RWPE1 (cell line): ENCODE measurements at places on chromosomes 12 and 14.

DNA sequence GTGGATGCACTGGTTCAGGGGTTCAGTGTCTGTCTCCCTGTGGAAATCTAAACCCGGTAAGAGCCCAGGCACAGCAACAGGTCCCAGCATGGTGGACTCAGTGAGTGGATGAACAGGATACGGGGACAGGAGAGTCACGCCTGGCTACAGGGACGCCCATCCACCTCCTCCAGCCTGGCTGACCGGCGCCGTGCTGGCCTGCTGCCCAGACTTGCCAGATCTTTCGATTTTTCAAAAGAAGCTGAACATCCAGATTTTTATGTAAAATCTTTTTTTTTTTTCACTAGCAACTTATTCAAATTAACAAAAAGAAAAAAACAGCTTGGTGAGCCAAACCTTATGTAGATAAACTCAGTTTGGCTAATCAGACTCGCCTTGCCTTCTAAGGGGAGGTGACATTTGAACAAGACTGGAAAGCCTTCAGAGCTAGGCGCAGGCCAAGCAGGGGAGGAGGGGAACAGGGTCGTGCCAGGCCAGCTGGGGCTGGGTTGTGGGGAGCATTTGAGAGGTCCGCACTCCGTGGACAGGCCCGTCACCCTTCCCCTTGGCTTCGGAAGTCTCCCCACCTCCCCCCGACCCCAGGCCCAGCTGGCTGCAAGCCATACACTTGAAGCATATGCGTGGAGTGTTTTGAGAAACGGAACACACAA lies 87.8 kb upstream of the NCOR2 start:
- DNase-seq, result no peak

GRCh38 chr12:19507823-19508222 lies 68.5 kb downstream of the AEBP2 start:
- DNase-seq, result no peak

DNA sequence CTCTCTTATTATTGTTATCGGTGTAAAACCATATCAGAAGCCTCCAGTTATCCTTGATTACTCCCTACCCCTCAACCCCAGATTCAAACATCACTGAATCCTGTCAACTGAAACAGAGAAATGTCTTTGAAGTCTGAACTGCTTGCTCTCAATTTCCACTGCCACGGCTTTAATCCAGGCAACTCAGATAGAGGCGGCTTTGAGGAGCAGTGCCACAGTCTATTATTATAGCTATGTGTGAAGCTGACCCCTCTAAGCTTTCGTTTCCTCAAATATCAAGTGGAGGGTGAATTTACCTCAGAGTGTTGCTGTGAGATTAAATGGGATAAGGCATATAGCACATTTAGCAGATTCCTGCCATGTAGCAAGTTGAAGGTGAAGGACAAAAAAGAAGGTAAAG lies 49.0 kb upstream of the PDE3A start:
- no peak for DNase-seq

DNA sequence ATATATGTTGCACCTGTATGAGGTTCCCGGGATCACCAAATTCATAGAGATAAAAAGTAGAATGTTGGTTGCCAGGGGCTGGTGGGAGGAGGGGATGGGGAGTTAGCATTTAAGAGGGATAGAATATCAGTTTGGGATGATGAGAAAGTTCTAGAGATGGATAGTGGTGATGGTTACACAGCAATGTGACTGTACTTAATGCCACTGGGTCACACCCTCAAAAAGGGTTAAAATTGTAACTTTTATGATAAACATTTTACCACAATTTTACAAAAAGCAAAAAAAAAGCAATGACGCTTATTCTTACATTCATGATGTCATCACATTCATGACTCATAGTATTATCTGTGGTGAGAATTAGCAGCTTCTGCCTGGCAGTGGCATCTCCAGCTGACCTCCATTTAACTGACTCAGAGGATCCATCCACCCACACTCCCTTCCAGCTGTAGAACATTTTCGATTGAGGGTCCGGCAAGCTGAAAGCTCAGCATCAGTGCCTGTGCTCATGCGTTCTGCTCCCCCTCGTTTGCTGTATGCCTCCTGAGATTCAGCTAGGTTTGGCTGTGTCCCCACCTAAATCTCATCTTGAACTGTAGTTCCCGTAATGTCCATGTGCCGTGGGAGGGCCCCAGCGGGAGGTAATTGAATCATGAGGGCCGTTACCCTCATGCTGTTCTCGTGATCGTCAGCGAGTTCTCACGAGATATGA lies 64.8 kb upstream of the TMEM260 start:
- DNase-seq, result no peak

- no peak for DNase-seq
These were observed 606.3 kb upstream of the LRFN5 start for GRCh38 chr14:41000350-41000749.

DNA sequence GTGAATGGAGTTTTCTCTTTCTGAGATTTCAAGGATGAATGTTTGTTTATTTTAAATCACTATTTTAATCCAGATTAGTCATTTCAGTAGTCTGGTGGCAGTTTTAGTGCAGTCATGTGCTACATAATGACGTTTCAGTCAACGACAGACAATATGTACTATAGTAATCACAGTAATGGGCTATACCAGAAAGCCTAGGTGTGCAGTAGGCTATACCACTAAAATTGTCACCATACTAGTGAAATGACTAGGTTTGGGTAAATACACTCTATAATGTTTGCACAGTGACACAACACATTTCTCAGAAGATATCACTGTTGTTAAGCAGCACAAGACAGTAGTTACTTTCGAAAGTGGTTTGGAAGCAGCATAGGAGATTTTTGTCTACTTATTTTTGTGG lies 203.1 kb downstream of the ETNK1 start:
- DNase-seq, result no peak

DNA sequence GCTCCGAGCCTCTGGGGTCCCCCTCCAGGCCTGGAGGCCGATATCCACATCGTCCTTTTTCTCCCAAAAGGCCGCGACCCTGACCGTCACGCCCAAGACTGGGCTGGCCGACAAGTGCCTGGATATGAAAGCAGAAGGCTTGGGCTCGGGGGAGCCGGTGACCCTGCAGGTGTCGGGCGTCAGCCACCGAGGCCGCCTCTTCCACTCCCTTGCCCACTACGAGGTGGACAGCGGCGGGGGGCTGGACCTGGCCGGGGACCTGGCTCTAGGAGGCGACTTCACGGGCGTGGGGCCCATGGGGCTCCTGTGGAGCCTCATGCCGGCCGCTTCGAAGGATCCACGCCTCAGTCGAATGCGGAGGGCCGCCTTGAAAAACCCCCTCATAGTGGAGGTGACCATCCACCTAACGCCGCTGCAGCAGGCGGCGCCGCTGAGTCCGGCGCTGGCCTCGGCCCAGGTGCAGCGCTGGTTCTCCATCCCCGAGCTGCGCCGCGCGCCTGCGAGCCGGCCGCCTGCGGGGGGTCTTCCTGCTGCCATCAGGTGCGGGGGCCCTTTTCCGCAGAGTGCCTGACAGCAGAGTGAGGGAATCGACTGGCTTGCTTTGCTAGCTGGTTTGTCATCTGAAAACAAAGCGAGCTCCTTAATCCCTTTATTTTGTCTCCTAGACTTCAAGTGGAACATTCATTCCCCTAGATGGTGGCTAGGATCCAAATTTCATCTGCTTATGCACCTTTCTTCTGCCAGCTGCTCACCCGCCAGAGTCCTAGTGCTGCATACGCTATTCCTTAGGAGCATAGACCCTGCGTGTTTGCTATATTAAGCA lies 10.6 kb upstream of the DNAL1 start:
- DNase-seq, result no peak
